ENCODE measurements at places on chromosomes 2 and 18.

GRCh38 chr2:11850082-11850481 is 103.7 kb downstream of the LPIN1 start:
- DNase-seq, result no peak

- no peak for DNase-seq
These were observed 67.6 kb downstream of the FEZ2 start for GRCh38 chr2:36530178-36530982.

- DNase-seq, result no peak
These were observed 464.3 kb upstream of the ID2 start for GRCh38 chr2:8217468-8218030.

DNA sequence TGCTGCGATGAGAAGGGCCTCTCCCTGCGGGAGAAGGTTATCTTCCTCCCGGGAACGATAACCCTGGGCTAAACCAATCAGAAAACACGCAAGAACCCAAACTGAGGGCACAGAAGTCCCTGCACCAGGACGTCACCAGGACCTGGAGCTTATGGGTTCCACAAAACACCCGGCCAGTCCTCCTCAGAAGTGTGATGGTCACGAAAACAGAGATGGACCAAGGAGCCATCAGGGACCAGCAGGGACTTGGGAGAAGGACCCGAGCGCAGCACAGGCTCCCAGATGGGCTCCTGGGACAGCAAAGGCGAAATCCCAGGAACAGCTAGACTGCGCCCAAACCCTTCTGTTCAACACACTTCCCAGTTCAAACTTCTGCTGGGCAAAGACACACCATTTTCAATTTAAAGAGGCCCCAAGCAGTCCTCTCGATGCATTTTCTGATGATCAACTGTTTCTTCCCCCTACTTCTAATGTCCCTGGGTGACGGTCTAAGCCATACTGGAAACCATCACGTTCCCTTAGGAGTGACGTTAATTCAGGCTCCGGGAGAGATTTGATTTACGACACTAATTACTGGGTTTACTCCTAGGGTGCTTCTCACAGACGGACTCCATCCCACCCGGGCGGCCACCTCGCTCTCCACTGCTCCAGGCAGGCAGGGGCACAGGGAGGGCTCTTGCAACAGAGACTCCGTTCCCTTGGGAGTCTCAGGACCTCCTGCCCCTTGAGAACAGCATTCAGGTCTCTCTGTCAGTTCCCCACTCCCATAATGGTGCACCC is 29.2 kb downstream of the ZNF516 start:
- no peak for DNase-seq

- DNase-seq, result no peak
These were observed 35.4 kb downstream of the DGKD start for GRCh38 chr2:233389601-233390125.

- no peak for DNase-seq
These were observed 39.4 kb upstream of the WIPF1 start for GRCh38 chr2:174636987-174637386.

DNA sequence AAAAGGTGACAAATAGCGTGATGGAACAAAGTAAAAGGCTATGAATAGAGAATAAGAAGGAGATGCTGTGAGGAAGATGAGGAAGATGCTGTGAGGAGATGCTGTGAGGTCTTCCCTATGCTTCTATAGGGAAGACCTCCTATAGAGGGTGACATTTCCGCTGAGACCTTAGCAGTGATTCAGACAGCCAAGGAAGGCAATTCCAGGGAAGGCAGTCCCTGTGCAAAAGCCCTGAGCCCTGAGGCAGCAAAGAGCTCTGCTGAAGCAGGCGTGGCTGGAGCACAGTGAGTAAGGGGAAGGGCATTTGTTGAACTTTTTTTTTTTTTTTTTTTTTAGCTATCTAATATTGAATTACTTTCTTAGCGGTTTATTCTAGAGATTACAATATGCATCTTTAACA is 142.7 kb upstream of the FOSL2 start:
- no peak for DNase-seq

- peak; percentile 11 for DNase-seq
These were observed 331.8 kb downstream of the ALK start for GRCh38 chr2:29589440-29590103.

- DNase-seq, result no peak
These were observed 414.4 kb upstream of the ETAA1 start for GRCh38 chr2:66982766-66983165.

DNA sequence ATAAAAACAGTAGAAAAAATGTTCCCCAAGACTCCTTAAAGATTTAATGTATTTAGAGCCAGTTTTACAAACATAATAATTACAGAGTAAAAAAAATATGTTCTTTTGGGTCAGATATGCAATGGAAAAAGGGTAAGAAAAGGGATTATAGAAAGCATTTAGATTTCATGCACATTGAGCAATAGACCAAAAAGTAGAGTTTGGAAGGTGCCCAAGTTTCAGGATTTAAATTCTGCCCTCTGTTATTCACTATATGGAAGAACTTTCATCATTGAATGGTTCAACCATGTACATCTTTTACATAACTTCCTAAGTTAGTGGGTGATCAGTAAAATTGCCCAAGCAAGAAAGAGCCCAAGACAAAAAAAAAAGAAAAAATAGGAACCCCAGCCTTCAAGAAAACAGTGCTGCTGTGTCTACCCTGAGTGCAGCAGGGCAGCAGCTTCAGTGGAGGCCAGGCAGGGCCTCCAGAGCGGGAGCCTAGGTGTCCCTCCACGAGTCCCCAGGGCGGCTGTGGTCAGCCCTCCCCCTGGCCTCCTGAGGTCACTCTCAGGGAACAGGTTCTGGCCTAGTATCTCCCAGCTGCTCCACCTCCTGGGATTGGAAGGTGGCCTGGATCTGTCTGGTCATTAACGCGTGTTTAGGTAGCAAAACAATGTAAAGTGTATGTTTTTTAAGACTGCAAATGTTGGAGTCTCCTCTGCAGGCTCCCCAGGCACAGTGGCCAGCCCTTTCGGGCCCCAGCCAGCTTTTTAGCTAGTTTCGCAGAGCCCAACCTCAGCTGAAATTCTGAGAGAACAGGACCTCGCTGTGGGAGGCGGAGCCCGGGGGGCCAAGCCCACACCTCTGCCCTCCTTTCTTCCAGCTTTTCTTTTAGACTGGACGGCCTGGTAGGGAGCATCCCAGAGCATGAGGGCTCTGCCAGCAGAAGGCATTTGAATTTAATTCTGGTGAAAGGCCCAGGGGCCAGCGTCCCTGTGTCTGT is 77.3 kb downstream of the TEX51 start:
- no peak for DNase-seq

GRCh38 chr18:60372132-60372531 is 443 bp downstream of the MC4R start:
- DNase-seq, result no peak

- no peak for DNase-seq
These were observed 208.0 kb downstream of the ZFP36L2 start for GRCh38 chr2:43018179-43019024.

DNA sequence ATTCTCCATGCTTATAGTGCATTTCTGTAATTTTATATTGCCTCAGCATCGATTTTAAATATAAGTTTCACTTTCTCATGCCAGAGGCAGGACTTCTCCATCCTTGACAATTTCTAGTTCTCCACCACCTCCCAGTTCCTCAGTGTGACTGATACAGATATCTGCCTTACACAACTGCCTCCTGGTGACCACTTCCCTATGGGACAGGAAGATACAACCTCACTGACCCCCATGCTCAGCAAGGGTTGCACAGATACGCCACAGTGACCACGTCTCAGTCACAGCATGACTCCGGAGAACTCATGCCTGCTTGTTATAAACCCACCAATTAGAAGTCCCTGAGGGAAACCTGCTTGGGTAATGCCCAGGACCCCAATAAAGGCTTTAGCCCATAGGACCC is 284.0 kb upstream of the MC4R start:
- DNase-seq, result no peak

Data from NCI-H2029 (cell line).